ENCODE measurements at places on chromosomes 2 and 18. TPM values are rescaled to one million over a fixed set of nuclear protein-coding genes. Genes with fewer than 3 reads are reported as not detected.

DNA sequence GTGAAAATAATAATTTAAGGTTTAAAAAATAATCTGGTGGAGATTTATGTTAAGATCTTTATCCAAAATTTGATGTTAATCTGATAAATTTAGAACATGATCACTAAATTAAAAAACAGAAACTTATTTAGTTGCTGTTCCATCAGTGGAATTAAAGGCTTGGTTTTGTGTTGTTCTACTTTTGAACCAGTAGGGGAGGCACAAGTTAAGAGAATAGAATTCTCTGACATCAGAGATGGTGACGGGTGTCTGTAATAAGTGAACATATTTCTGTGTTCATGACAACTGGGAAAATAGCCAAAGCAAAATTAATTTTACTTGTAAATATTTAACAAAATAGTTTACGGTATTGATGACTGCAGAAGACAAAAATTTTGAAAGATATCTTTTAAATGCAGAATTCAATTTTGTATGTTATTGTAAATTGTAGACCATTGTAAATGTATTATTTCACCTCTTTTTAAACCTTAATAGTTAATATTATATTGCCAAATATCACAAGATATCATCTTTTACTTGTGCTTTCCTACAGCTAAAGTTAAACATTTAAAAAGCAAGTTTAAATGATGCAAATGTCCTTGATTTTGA, 106.0 kb downstream of the UBR3 start:
- DNase-seq = no peak

DNA sequence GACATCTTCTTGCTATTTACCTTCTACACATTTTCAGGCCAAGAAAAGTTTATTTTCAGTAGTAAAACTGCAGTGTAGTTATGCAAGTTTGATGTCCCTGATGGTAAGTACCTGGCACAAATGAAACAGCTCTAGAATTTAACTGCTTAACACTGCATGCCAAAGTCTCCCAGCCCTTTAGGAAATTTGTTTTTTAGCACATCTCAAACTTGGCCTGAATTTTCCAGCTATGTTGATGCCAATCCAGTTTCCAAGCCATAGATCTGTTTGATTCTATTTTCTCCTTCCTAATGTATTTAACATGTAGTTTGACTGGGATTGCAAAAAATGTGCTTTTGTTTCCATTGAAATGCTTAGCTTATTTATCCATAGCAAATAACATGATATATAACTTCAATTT, 29.3 kb upstream of the ZNF385B start:
- no peak for DNase-seq

GRCh38 chr2:217996361-217996760, 6.4 kb downstream of the TNS1 start:
- DNase-seq = no peak

The NAT8 gene
- total RNA-seq = not detected

The HOXD4 gene
- not detected for total RNA-seq

The LDLRAD4 gene
- total RNA-seq = 70.1 TPM

All from activated B cell treated with CpG ODN at 0.5 μM for 24 hours (primary cell).